HT-29 (cell line): ENCODE measurements at places on chromosomes 1 and 21.

DNA sequence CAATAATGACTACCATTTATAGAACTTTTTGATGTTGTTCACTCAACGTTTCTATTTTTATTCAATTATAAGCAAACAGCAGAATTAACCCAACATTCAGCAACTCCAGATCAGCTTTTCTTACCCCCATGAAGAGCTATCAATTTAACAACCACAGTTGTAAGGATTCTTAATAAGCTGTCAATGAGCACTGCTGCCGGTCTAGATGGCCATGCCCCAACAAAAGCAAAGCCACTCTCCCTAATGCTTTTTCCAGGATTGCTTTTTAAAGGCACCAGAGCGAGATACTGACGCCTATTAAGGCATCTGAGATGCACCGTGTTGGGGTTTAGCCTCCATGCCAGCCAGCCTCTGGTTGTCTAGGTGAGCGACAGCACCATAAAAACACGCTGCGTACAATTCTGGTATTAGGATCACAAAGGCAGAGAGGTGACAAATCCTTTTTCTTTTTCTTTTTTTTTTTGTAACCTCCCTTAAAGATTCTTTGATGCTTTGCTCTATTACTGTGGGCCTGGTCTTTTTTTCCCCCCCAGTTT lies 39.5 kb downstream of the PTPRC start:
- DNase-seq: no peak

DNA sequence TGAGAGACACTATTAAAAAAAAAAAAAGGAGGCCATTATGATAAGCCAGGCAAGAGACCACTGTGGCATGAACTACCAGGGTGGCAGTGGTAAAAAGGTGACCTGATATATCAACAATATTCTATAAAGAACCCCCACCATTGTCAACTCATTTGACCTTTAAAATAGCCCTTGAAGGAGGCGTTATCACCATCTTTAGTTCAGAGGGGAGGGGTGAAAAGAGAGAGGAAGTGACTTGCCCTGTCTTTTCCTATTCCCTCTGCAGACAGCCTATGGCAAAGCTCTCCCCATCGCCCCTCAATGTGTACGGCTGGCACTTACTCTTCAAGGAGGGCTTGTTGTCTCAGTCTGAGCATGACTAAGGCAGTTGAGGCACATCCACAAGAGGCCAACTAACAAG lies 11.7 kb upstream of the SLFNL1 start:
- DNase-seq: no peak

- DNase-seq: no peak
Measured at GRCh38 chr21:28136656-28137255, 855.9 kb downstream of the LTN1 start.

DNA sequence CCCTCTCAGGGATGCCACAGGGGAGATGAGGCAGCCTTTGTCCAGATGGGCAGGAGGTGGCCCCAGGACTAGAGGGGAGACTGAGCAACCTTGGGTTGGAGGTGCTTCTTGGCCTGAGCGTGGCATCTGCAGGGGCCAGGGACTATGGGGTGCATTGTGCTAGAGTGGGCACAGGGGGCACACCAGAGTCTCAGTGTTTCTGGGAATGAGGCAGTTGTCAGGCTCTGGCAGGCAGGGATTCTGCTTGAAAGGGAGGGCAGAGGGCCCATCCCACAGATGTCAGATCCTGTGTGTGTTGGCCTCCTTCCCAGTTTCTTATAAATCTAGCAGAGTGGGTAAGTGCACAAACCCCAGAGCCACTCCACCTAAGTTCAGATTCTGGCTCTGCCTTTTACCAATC lies 13.7 kb downstream of the LGR6 start:
- DNase-seq: peak; percentile 31

- no peak for DNase-seq
Measured at GRCh38 chr1:14949836-14950713, 203.5 kb upstream of the TMEM51 start.

DNA sequence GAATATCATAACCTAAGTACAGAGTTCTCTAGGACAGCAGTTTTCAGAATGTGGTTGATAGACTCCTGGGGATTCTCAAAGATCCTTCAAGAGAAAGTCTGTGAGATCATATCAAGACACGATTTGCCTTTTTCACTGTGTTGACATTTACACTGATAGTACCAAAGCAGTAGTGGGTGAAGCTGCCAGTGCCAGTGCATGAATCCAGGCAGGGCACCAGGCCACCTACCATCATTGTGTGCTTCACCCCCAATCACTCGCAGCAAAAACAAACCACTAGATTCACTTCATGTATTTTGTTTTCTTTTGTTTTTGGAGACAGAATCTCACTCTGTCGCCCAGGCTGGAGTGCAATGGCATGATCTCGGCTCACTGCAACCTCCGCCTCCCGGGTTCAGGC lies 23.9 kb downstream of the DNAJC16 start:
- no peak for DNase-seq

DNA sequence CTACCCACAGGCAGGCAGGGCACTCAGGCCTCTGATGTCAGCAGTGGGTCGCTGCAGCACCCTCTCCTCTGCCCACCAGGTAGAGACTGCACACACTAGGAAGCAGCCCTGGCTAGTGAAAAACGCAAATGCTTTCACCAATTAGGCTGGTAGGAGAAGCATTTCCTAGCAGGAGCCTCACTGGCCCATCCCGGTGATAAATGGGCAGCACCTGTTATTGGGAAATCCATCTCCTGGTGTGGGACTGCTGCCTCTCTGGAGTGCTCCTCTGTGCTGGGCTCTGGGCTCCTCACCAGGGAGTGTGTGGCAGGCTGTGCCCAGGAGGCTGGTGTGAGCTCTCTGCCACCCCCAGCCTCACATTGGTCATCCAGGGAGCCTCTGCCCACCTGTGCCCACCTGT lies 28.6 kb downstream of the LRP8 start:
- no peak for DNase-seq

DNA sequence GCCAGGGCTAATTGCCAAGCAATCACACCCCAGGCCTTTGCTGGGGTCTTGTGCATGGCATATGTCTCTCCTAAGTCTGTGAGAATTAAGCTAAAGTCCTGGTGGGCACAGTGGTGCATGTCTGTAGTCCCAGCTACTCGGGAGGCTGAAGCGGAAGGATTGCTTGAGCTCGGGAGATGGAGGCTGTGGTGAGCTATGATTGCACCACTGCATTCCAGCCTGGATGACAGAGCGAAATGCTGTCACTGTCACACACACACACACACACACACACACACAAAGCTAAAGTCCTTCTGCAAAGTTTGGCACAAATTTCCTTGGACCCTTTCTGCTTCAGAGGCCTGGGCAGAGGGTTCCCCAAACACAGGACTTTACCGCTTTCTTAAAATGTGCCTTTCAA lies 31.3 kb upstream of the DNAJC11 start:
- no peak for DNase-seq

GRCh38 chr21:38878379-38879179 lies 72.8 kb downstream of the ETS2 start:
- no peak for DNase-seq

DNA sequence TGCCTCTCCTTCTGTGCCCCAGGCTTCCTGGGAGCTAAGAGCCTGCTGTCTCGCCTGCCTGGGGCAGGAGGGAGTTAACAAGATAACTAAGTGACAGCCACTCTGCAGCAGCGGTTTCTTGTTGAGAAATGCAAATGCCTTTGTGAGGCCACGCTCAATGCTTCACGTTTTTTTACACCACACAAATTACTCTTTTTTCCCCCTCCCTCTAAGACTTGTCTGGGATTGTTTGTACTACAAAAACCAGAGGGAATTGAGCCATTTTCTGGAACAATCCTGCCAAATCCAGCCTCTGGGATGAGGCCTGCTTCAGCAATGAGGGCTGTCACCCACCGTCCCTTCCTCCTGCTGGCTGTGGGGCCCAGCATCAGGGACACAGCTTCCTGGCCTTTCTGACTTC lies 119.6 kb downstream of the ACTL8 start:
- DNase-seq: no peak

DNA sequence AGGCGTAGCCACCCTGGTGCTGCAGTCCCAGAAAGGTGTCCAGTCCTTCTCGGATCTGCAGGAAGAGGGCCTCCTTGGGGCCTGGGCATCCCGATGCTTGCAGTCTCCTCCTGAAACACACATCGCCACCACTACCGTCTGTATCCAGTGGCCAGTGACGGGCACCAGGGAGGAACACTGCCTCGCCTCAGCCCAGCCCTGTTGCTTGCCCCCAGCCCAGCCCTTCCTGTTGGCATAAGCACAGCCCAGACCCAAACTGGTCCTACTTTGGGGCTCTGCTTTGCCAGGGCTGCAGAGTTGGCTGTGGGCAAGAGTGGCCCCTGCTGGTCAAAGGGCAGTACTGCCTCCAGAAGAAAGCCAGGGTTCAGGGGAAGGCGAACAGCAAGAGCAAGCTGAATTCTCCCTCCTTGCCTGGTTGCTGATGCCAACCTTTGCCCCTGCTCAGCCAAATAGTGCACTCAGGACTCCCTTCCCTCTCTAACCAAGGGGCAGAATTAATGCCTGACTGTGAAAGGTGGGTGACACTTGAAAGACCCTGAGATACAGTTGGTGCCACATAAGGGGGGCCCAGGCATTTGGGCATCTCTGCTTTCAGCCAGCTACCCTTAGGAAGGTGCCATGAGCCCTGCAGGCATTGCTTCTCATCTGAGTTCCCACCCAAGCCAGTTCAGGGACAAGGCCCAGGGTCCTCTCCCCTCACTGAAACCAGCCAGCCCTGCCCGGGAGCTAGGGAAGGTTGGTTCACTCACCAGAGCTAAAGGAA lies 11.1 kb upstream of the ARHGEF2 start:
- DNase-seq: peak; percentile 89

GRCh38 chr1:67792741-67793458 lies 40.4 kb downstream of the GNG12 start:
- DNase-seq: no peak

GRCh38 chr1:209421978-209422680 lies 161.4 kb upstream of the CAMK1G start:
- no peak for DNase-seq

DNA sequence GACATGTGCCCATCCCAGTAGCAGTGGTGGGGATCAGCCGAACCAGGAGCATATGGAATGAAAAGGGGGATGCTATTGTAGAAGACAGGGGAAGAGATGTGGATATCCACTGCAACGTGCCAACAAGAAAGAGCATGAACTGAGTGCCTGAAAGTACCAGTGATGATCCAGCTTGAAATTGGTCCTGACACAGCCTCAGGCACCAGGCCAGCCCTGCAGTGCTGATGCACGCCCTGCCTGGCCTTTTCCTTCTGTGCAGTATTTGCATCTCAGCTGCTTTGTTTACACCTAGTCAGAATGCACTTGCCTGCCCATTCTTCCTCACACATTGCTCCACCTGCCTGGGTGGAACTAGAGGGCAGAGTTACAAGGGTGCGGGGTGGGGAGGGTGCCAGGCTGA lies 50.3 kb upstream of the ARTN start:
- DNase-seq: no peak

DNA sequence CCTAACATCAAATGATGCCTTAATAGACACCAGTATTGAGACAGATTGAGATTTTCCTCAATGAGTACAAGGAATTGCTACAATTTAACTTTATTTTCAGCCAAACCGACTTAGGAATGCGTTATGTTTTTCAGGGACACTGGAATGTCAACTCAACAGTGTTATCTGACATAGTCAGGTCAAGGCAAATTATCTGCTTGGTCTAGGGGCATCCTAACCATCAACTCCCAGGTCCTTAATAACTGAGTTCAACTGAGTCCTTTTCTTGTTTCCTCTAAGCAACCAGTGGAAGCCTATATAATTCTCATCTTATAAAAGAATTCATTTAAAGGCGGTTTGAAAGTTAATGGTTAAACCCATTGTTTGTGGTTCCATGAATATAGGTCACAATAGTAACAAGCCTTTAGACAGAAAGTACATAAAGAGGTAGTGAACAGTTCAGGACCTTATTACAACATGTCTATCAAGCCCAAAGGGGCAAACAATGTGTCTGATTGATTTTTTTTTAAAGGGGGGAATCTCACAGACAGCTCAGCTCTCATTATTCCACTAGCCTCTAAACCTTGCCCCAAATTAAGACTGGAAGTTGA lies 32.3 kb upstream of the NR5A2 start:
- peak; percentile 67 for DNase-seq

GRCh38 chr1:203328714-203329122 lies 22.2 kb downstream of the FMOD start:
- peak; percentile 77 for DNase-seq

GRCh38 chr1:167949785-167950184 lies 12.9 kb upstream of the MPC2 start:
- DNase-seq: no peak

DNA sequence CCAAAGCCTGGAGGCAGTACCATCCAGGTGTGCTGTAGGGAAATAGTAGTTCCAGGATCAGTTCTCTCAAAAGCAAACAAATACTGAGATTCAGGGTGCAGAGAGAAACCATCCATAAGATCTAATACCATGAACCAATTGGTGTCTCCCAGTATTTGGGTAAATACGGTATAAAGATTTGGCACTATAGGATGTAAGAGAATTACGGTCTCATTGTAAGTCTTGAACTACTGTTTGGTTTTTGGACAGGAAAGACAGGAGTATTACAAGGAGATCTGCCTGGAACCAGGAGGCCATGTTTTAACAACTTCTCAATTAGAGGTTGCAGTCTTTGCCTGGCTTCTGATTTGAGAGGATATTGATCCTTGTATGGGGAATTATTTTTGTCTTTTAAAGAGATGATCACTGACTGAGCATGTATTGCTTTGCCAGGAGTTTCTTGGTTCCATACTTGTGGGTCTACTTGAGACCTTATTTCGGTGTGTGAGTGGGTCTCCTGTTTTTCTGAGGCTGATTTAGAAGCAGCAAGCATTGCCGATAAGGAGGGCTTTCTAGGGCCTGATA lies 10.2 kb downstream of the AADACL4 start:
- DNase-seq: peak; percentile 55

DNA sequence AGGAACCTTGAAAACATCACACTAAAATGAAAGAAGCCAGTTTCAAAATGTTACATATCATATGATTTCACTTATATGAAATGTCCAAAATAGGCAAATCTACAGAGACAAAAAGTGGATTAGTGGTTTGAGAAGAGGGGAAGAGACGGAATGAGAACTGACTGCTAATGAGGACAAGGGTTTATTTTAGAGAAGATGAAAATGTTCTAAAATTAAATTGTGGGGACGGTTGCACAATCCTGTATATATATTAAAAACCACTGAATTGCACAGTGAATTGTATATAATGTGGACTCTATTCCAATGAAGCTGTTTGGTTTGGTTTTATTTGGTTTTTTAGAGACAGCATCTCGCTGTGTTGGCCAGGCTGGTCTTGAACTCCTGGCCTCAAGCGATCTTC lies 35.6 kb downstream of the PRPF38A start:
- DNase-seq: no peak

DNA sequence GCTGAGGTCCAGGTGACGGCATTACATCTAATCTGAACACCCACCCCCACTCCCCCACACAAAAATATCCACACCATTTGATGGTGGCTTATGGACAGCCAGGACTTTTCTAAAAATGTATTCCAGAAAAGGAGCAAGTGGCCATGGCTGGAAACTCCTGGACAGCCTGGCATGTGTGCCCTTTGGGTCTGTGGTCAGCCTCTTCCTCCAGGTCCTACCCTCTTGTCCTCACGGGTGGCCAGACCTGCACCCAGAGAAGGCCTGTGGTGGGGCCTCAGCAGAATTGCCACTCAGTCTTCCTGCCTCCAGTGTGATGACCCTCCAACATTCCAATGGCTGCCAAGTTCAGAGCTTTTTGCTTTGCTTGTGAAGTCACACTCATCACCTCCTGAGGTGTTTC lies 600.6 kb downstream of the AJAP1 start:
- DNase-seq: no peak

GRCh38 chr1:151547119-151547899 lies 7.2 kb downstream of the TUFT1 start:
- DNase-seq: peak; percentile 97

GRCh38 chr1:205930799-205931281 lies 12.4 kb downstream of the SLC26A9 start:
- DNase-seq: no peak

- no peak for DNase-seq
Measured at GRCh38 chr1:109391157-109391556, 6.6 kb downstream of the SORT1 start.
